ENCODE measurements at places on chromosomes 3 and 15. TPM values are rescaled to one million over a fixed set of nuclear protein-coding genes. Genes with fewer than 3 reads are reported as not detected.

- DNase-seq = no peak
- H3K27ac ChIP-seq = no peak overlapping the region
- H3K36me3 ChIP-seq = peaks cover 24% of the 10 kb centered on the region
- no peak overlapping the region for H3K4me3 ChIP-seq
These were observed 16.3 kb downstream of the GCSAM start for GRCh38 chr3:112116748-112117186.

GRCh38 chr3:17151598-17152373 lies 267.0 kb downstream of the PLCL2 start:
- no peaks in the 10 kb centered on the region for H3K27me3 ChIP-seq
- H3K4me3 ChIP-seq = no peak overlapping the region
- no peak overlapping the region for H3K27ac ChIP-seq
- DNase-seq = no peak
- peaks cover 15% of the 10 kb centered on the region for H3K36me3 ChIP-seq

DNA sequence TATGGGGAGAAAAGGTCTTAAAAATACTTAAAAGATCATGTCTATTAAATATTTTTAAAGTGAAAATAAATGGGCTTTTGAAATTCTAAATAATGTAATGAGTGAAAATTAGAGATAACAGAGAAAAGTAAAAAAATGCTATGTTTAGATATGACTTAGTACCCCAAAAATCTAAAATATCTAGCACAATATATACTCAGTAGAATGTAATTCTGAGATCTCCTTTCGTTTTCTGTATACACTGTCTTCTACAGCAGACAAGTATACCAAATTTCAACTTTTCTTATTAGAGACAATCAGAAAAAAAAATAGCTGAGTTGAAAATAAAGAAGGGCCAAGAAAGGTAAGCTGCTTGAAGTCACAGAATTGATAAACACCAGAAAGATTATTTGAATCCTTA lies 140.8 kb downstream of the ADAM10 start:
- H3K4me1 ChIP-seq = peaks cover 15% of the 10 kb centered on the region
- no peak overlapping the region for H3K27ac ChIP-seq
- H3K4me3 ChIP-seq = no peak overlapping the region
- DNase-seq = no peak

DNA sequence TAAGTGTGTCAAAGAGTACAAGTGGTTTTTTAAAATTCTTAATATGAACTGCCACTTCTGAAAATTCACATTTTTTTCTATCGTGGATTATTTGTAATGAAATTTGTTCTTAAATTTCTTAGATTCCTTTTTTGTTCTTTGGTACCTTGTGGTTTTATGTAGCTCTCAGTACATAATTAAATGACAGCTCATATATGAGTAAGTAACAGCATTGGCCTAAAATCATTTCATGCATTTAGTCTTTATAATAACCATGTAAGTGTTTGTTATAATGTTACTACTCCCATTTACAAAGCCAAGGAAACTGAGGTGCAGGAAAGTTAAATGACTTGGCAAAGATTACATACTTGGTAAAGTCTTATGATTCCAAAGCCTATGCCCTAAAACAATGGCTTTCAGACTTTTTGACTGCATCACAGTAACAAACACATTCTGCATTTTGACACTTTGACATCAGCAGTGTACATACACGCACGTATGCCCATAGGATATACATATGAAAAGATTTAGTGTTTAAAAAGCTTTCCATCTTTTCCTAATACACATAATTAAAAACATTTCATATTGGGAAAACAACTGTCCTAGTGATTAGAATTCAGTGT lies 14.9 kb downstream of the SPRED1 start:
- no peak overlapping the region for H3K4me3 ChIP-seq
- H3K36me3 ChIP-seq = peaks cover 15% of the 10 kb centered on the region
- no peak for DNase-seq
- no peaks in the 10 kb centered on the region for H3K27me3 ChIP-seq
- peaks cover 29% of the 10 kb centered on the region for H3K4me1 ChIP-seq

LRRK1 gene
- 6.3 TPM for total RNA-seq

DNA sequence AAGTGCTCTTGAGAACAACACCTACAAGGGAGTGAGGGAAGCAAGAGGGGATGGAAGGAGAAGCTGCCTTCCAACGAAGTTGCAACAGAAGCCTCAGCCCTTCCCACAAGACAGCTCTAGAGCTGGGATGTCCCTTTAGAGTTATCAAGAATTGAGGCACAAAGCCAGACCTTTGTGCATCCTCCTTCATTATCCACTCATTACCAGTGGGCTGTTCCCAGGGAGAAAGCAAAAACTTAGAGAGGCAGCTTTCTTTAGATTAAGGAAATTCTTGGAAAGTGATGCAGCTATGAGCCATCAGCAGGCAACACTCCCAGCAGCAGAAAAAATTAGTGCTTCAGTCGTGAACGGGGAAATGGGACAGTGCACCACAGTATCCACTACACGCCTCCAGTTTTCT lies 10.6 kb upstream of the CD96 start:
- DNase-seq = no peak
- no peak overlapping the region for H3K27ac ChIP-seq
- H3K4me1 ChIP-seq = no peaks in the 10 kb centered on the region
- peaks cover 7% of the 10 kb centered on the region for H3K36me3 ChIP-seq
- H3K27me3 ChIP-seq = no peaks in the 10 kb centered on the region
- no peak overlapping the region for H3K4me3 ChIP-seq

- DNase-seq = no peak
- peaks cover 3% of the 10 kb centered on the region for H3K27me3 ChIP-seq
- peaks cover 3% of the 10 kb centered on the region for H3K36me3 ChIP-seq
- H3K4me3 ChIP-seq = no peak overlapping the region
- H3K27ac ChIP-seq = no peak overlapping the region
These were observed 144.6 kb downstream of the VGLL4 start for GRCh38 chr3:11499144-11499543.

VEPH1 gene
- 9.2 TPM for total RNA-seq

SNTN gene
- not detected for total RNA-seq

- no peak overlapping the region for H3K4me3 ChIP-seq
- H3K36me3 ChIP-seq = no peaks in the 10 kb centered on the region
- H3K27me3 ChIP-seq = no peaks in the 10 kb centered on the region
These were observed 69.1 kb upstream of the MAGI1 start for GRCh38 chr3:66107855-66108254.

DNA sequence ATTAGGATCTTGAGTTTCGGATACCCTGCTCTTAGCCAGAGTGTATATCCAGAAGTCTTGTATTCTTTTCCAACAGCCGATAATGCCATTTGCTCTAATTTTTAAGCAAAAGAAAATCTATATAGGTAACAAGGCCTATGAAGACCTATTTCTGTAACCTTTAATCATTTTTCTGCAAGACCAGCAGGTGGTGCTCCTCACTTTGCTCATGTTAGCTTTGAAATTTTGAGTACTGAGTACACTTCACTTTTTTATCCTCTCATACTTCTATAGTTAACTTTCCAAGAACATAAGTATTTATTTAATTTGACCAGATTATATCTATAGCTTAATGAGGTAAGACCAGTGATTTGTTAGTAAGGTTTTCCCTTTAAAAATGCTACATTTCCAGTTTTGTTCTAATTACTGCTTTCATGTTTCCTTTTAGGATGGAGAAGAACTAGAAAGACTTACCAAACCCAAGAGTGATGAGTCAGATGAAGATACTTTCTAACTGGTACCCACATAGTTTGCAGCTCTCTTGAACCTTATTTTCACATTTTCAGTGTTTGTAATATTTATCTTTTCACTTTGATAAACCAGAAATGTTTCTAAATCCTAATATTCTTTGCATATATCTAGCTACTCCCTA lies 20.5 kb downstream of the SLC35A5 start:
- H3K4me1 ChIP-seq = peaks cover 18% of the 10 kb centered on the region
- no peak overlapping the region for H3K4me3 ChIP-seq
- no peaks in the 10 kb centered on the region for H3K27me3 ChIP-seq
- no peak overlapping the region for H3K27ac ChIP-seq

FAM3D gene
- 0.53 TPM for total RNA-seq

- H3K27me3 ChIP-seq = no peaks in the 10 kb centered on the region
- H3K27ac ChIP-seq = no peak overlapping the region
- H3K36me3 ChIP-seq = peaks cover 21% of the 10 kb centered on the region
- H3K4me1 ChIP-seq = peaks cover 11% of the 10 kb centered on the region
- no peak for DNase-seq
These were observed 71.9 kb downstream of the SYNM start for GRCh38 chr15:99176757-99177156.

GRCh38 chr15:73681063-73681462 lies 3.1 kb upstream of the CD276 start:
- H3K27ac ChIP-seq = no peak overlapping the region
- H3K4me1 ChIP-seq = peaks cover 23% of the 10 kb centered on the region
- H3K4me3 ChIP-seq = no peak overlapping the region
- DNase-seq = no peak
- no peaks in the 10 kb centered on the region for H3K27me3 ChIP-seq
- H3K36me3 ChIP-seq = no peaks in the 10 kb centered on the region

GOLGA8M gene
- 0.39 TPM for total RNA-seq

DNA sequence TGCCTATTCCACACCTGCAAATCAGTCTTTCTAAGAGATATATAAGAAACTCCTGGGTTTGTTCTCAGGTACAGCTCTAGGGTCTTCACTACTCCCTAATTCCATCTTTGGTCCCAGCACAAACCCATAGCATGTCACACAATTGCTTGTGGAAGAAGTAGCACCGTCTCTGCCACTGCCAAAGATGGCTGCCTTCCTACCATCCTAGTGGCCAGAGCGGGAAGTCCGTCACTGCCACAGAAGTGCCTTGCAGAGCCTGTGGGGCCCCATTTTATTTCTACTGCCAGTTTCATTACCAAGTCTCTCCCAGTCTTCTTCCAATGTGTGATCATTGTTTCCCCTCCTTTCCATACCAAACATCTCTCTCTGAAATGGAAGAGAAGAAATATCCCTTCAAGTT lies 107.6 kb downstream of the CD47 start:
- H3K4me1 ChIP-seq = peaks cover 5% of the 10 kb centered on the region
- DNase-seq = no peak
- no peak overlapping the region for H3K4me3 ChIP-seq
- H3K36me3 ChIP-seq = no peaks in the 10 kb centered on the region
- no peak overlapping the region for H3K27ac ChIP-seq
- no peaks in the 10 kb centered on the region for H3K27me3 ChIP-seq

GRCh38 chr3:45885979-45886705 lies at the start of gene CCR9:
Gene CCR9 (plus strand): TSS chr3:45886543. CDS start chr3:45894934, 8,391 bp downstream.
- peaks cover 7% of the 10 kb centered on the region for H3K27me3 ChIP-seq
- H3K4me3 ChIP-seq = no peak within 1 kb of the TSS
- no peaks in the 10 kb centered on the region for H3K36me3 ChIP-seq
- peaks cover 10% of the 10 kb centered on the region for H3K4me1 ChIP-seq
- no peak for DNase-seq

FAM107A gene
- total RNA-seq = 0.31 TPM

- DNase-seq = no peak
- H3K27ac ChIP-seq = peak overlapping the region; percentile 52
- H3K36me3 ChIP-seq = 0 out of 2 replicates have a peak, but pooled peaks cover 3% of the 10 kb centered on the region
- H3K27me3 ChIP-seq = no peaks in the 10 kb centered on the region
- no peak overlapping the region for H3K4me3 ChIP-seq
- H3K4me1 ChIP-seq = peaks cover 69% of the 10 kb centered on the region
These were observed 25.9 kb downstream of the SMAD3 start for GRCh38 chr15:67091071-67091979.

PLCL2 gene
- 9.1 TPM for total RNA-seq

GRCh38 chr3:101273608-101274007 lies 46.8 kb downstream of the IMPG2 start:
- DNase-seq = no peak
- H3K36me3 ChIP-seq = no peaks in the 10 kb centered on the region
- peaks cover 92% of the 10 kb centered on the region for H3K27me3 ChIP-seq
- H3K27ac ChIP-seq = no peak overlapping the region
- no peak overlapping the region for H3K4me3 ChIP-seq

CIB1 gene
- 29.6 TPM for total RNA-seq

PLOD2 gene
- 36.6 TPM for total RNA-seq

GRCh38 chr15:91710080-91710698 lies 143.3 kb upstream of the SLCO3A1 start:
- H3K27me3 ChIP-seq = peaks cover 3% of the 10 kb centered on the region
- no peak for DNase-seq
- H3K36me3 ChIP-seq = no peaks in the 10 kb centered on the region
- H3K4me3 ChIP-seq = no peak overlapping the region

DNA sequence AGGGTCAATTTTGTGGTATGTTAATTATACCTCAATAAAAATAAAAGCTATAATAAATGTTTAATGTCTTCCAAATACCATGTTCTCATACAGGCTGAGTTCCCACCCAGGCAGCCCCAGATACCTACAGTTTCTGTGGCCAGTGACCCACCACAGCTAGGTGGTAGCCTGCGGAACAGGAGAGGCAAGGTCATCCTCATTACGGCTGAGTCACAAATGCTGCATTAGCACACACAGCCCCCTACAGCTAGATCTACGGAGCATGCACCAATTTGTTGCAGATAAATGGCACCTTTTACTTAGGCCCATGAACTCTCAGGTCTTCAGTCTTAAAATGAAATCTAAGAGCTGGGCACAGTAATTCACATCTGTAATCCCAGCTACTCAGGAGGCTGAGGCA lies 5.1 kb downstream of the SPATA12 start:
- H3K27me3 ChIP-seq = no peaks in the 10 kb centered on the region
- no peak overlapping the region for H3K27ac ChIP-seq
- no peak overlapping the region for H3K4me3 ChIP-seq
- DNase-seq = no peak
- H3K4me1 ChIP-seq = peaks cover 40% of the 10 kb centered on the region
- 0 out of 2 replicates have a peak, but pooled peaks cover 3% of the 10 kb centered on the region for H3K36me3 ChIP-seq

- DNase-seq = no peak
- H3K27ac ChIP-seq = peak overlapping the region; percentile 61
- H3K27me3 ChIP-seq = no peaks in the 10 kb centered on the region
- 0 out of 2 replicates have a peak, but pooled peaks cover 2% of the 10 kb centered on the region for H3K4me1 ChIP-seq
- no peaks in the 10 kb centered on the region for H3K36me3 ChIP-seq
- no peak overlapping the region for H3K4me3 ChIP-seq
These were observed 16.3 kb downstream of the SEC11A start for GRCh38 chr15:84699538-84700191.

DNA sequence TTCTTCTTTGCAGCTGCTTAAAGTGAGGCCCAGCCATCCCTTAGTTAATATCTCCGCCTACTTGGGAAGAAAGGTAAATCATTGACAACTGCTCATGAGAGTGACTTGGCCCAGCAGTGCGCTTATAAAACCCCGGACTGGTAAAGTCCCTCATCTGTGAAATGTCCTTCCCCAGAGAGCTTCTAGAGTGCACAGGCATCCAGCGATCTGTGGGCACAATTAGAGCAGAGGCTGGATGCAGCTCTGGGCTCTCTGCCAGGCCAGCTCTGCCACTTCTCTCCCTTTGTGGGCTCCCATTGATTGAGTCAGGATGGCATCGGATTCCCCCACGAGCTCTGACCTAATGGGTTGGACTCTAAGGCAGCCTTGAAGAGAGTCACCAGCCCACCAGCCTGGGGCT lies 219.0 kb upstream of the LINGO1 start:
- peaks cover 6% of the 10 kb centered on the region for H3K4me1 ChIP-seq
- no peak overlapping the region for H3K4me3 ChIP-seq
- no peak for DNase-seq
- no peak overlapping the region for H3K27ac ChIP-seq
- no peaks in the 10 kb centered on the region for H3K36me3 ChIP-seq
